Endothelial cell of umbilical vein (primary cell): ENCODE measurements at places on chromosomes 11 and 22. TPM values are rescaled to one million over a fixed set of nuclear protein-coding genes. Genes with fewer than 3 reads are reported as not detected.

GRCh38 chr11:73172992-73173656 is 31.0 kb upstream of the FCHSD2 start:
- no peak for DNase-seq
- no peaks in the 10 kb centered on the region for H3K36me3 ChIP-seq
- no peak overlapping the region for H3K4me3 ChIP-seq
- no peak overlapping the region for H3K27ac ChIP-seq
- peaks cover 27% of the 10 kb centered on the region for H3K4me1 ChIP-seq

GRCh38 chr22:39234472-39234787 is 10.4 kb downstream of the PDGFB start:
- H3K27me3 ChIP-seq, result no peaks in the 10 kb centered on the region
- H3K36me3 ChIP-seq, result peaks cover 59% of the 10 kb centered on the region
- peak overlapping the region; percentile 88 for H3K27ac ChIP-seq
- H3K4me3 ChIP-seq, result no peak overlapping the region
- DNase-seq, result peak; percentile 61

DNA sequence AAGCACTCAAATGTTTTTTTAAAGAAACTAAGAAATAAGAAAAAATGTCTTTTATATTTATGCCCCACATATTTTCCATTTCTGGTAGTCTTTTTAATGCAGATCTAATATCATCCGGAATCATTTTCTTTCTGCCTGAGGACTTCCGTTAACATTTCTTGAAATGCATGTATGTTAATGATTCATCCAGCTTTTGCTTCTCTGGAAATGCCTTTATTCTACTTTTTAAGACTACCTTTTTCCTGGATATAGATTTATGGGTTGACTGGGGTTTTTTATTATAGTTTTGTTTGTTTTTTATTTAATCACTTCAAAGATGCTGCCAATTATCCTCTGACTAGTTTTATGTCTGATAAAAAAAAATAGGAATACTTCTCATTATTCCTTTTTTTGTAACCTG is 57.1 kb upstream of the LDLRAD3 start:
- no peaks in the 10 kb centered on the region for H3K27me3 ChIP-seq
- no peak for DNase-seq
- H3K4me3 ChIP-seq, result no peak overlapping the region
- H3K36me3 ChIP-seq, result no peaks in the 10 kb centered on the region

DNA sequence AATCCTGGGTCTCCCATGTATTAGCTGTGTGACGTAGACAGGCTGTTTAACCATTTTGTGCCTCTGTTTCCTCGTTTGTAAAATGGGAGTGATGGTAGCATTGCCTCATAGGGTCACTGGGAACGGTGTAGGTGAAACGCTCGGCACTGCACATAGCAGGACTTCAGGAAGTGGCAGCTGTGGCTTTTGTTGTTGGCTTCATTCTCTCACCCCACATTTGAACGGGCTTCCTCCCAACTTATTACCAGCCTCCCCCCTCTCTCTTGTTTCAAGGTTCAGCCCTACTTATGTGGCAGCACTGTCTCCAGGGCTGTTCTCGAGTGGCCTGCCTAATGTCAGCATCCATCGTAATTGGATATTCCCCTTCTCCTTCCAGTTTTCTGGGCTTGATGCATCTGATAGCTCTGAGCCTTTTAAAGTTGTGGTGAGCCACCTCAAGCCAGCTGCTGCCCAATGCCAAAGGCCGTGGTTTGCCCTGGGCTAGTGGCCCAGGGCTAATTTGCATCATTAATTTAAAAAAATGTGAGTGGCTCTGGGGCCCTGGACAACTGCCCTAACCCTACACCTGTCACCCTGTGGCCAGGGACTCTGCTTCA is 217.8 kb upstream of the TBCEL start:
- DNase-seq, result no peak
- peaks cover 8% of the 10 kb centered on the region for H3K4me1 ChIP-seq
- no peak overlapping the region for H3K4me3 ChIP-seq
- H3K36me3 ChIP-seq, result no peaks in the 10 kb centered on the region

GRCh38 chr22:38406617-38407016 is 48.4 kb downstream of the KCNJ4 start:
- no peak for DNase-seq
- H3K36me3 ChIP-seq, result no peaks in the 10 kb centered on the region
- no peaks in the 10 kb centered on the region for H3K27me3 ChIP-seq
- H3K4me3 ChIP-seq, result no peak overlapping the region

- H3K4me1 ChIP-seq, result peaks cover 3% of the 10 kb centered on the region
- H3K27ac ChIP-seq, result no peak overlapping the region
- no peaks in the 10 kb centered on the region for H3K36me3 ChIP-seq
- no peaks in the 10 kb centered on the region for H3K27me3 ChIP-seq
- no peak for DNase-seq
- no peak overlapping the region for H3K4me3 ChIP-seq
Observed at GRCh38 chr11:83063073-83063754, 8.5 kb downstream of the RAB30 start.

DNA sequence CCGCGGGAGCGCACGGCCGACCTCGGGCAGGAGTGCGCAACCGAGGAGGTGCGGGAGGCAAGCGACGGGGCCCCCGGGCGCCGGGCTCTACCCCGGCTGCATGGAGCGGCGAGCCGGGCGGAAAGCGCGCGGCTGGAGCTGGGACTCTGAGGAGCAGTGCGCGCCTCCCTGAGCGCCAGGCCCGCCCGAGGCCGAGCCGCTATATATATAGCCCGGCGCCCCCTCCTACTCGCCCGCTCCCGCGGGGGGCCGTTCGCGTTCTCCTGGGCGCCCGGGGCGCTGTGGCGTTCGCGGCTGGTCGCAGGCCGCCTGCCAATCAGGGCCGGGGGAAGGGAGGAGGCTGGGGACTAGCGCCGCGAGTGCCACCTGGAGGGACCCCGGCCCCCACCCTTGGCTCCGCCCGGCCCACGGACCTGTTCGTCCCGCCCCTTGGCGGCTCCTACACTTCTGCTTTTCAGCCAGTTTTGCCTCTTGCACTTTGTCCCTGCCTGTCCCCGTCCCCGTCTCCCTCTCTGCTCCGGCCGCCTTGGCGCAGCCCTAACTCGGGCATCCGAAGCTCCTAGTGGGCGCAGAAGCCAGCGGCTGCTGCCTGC is at the start of gene FGF4:
Gene FGF4, minus strand, starts transcription at position 179 of the 593 bp plus-strand sequence. CDS start 257 bp downstream, outside the sequence.
- H3K4me3 ChIP-seq, result no peak within 1 kb of the TSS
- H3K4me1 ChIP-seq, result no peaks in the 10 kb centered on the region
- no peak within 1 kb of the TSS for H3K27ac ChIP-seq
- DNase-seq, result no peak

DNA sequence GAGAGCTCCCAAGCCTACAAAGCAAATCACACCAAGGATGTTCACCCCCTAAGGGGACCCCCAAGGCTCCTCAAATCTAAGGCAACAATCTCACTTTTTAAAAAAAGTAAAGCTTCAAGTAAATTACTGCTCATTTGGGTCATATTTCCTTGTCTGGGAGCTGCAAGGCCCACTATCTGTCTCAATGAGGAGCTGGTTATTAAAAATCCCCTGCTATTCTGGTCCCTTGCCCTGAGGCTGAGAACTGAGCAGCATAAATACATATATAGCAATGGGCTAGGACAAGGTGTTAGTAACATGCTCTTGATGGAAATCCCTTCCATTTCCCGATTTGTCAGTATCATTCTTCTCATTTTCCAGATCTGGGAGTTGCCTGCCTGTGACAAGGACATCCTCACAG is 119.2 kb downstream of the ETS1 start:
- peaks cover 24% of the 10 kb centered on the region for H3K36me3 ChIP-seq
- peaks cover 10% of the 10 kb centered on the region for H3K4me1 ChIP-seq
- no peaks in the 10 kb centered on the region for H3K27me3 ChIP-seq
- peak overlapping the region; percentile 3 for H3K27ac ChIP-seq
- no peak overlapping the region for H3K4me3 ChIP-seq

DNA sequence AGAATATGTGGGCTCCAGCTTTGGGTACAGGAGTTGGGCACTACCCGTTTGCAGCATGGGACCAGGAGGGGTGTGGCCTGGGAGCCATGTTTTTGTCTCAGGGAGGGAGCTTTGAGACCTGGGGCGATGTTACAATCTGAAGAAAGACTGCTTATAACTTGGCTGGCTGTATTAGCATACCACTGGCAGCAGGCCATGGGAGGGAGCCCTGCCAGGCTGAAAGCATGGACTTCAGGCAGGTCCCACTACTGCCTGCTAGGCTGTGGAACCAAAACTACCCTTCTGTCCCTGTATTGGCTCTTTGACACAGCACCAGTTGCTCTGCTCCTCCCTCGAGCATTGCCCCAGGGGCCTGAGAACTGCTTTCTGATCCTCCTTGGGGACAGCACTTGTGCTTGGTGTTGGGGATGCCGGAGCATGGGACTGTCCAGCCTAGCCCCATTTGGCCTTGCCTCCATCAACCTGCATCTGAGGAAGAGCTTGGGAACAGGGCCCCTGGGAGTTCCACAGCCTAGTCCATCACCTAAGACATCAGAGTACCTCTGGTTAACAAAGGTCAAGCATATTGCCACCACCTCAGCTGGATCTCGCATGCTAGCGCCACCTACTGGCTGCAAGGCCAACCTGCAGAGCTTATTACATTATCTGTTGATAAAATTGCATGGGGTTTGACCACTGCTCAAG is 217.4 kb downstream of the SBF2 start:
- no peak overlapping the region for H3K27ac ChIP-seq
- H3K4me1 ChIP-seq, result no peaks in the 10 kb centered on the region
- H3K27me3 ChIP-seq, result no peaks in the 10 kb centered on the region
- no peaks in the 10 kb centered on the region for H3K36me3 ChIP-seq

GRCh38 chr22:19898831-19899567 is 42.6 kb upstream of the COMT start:
- H3K36me3 ChIP-seq, result no peaks in the 10 kb centered on the region
- no peak for DNase-seq
- H3K4me3 ChIP-seq, result no peak overlapping the region
- H3K4me1 ChIP-seq, result peaks cover 3% of the 10 kb centered on the region
- H3K27me3 ChIP-seq, result no peaks in the 10 kb centered on the region

DNA sequence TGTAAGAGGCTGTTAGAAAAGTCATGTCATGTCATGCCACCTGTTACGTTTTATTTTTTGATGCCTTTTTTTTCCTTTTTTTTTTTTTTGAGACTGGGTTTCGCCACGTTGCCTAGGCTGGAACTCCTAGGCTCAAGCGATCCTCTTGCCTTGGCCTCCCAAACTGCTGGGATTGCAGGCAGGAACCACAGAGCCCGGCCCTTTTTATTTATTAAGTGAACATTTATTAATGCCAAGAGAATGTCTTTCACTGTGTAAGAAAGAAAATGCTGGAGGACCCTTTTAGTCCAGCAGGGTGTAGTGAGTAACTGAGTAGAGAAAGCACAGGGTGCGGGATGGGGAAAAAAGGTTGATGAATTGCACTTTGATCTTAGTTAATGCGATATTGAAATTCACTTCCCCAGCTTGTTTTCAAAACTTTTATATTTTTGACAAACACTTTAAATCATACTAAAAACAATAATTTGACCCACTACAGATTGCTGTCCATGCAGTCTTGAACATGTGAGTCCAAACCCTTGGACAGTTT is 2.3 kb upstream of the XBP1 start:
- H3K27ac ChIP-seq, result no peak overlapping the region
- no peak for DNase-seq
- no peaks in the 10 kb centered on the region for H3K36me3 ChIP-seq
- H3K4me1 ChIP-seq, result peaks cover 26% of the 10 kb centered on the region

DNA sequence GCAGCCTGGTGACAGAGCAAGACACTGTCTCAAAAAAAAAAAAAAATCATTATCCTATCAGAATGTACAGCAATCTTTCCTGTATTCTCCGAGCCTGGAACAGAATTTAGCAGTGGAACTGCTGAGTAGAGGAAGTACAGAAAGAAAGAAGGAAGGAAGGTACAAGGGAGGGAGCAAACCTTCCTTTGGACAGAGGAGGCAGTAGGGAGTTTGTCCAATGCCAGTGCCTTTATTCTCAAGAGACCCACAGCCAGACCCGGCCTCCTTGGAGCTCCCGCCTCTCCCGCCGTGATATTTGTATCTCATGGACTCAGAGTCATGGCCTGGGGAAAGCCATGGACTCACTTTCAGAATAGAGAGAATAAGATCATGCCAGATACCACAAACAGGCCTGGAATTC is 37.7 kb upstream of the LRRC55 start:
- DNase-seq, result no peak
- no peaks in the 10 kb centered on the region for H3K36me3 ChIP-seq
- H3K27ac ChIP-seq, result no peak overlapping the region
- no peaks in the 10 kb centered on the region for H3K27me3 ChIP-seq

DNA sequence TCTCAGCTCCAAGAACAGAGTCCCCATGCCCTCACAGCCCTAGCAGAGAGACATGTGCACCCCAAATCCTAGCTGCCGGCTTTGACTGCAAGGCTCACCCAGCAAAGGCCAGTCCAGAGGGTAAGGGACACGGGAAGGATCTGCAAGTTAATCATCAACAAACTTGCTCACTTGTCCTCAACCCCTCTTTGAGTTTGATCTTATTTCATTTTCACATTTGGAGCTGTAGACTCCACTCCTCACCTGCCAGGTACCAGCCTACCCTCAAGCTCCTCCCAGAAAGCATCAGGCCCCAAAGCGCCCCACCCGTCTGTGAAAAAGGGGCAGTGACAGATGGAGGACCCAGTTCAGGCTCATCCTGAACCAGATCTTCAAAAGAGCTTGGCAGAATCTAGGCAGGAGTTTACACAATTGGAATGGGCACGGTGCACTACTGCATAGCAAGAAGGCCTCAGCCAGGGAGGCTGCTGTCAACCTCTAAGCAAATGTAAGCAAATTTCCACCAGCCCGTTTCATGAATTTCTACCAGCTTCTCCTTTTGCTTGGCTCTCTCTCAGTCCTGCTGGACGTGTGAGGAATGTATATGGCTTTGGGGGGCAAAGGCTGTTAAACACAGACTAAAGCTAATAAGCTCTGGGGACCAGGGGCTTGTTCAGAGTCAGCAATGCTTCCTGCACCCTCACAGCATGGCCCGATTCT is 5.5 kb downstream of the EHD1 start:
- no peaks in the 10 kb centered on the region for H3K27me3 ChIP-seq
- no peak overlapping the region for H3K4me3 ChIP-seq

GRCh38 chr11:72004515-72005346 is 6.0 kb downstream of the IL18BP start:
- H3K4me1 ChIP-seq, result peaks cover 7% of the 10 kb centered on the region
- H3K4me3 ChIP-seq, result no peak overlapping the region
- no peak overlapping the region for H3K27ac ChIP-seq
- H3K36me3 ChIP-seq, result peaks cover 20% of the 10 kb centered on the region
- H3K27me3 ChIP-seq, result no peaks in the 10 kb centered on the region

- no peak for DNase-seq
- H3K4me3 ChIP-seq, result no peak overlapping the region
- H3K27me3 ChIP-seq, result no peaks in the 10 kb centered on the region
- H3K27ac ChIP-seq, result no peak overlapping the region
Observed at GRCh38 chr22:28589102-28589750, 90.4 kb downstream of the TTC28 start.

DNA sequence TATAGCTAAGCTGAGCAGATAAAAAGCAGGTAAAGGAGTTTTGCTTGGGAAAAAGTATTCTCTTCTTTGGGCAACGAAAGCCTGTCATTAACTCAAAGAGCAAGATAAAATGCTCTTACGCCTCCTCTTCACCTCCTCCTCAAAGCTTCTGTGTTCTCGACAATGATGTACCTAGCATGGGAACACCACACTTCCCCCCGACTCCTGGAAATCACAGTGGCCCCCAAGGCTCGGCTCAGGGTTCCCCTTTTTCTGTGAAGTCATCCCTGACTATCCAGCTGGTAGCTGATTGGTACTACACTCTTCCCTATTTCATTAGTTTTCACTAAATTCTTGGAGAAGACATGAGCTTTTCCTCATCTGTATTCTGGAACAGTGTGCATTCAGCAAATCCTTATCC is 336.1 kb downstream of the LARGE1 start:
- no peak overlapping the region for H3K4me3 ChIP-seq
- H3K27ac ChIP-seq, result no peak overlapping the region
- H3K27me3 ChIP-seq, result no peaks in the 10 kb centered on the region
- H3K36me3 ChIP-seq, result no peaks in the 10 kb centered on the region
- no peak for DNase-seq
- H3K4me1 ChIP-seq, result no peaks in the 10 kb centered on the region

The TRIM49 gene
- not detected in 2 replicates for total RNA-seq

The RNF26 gene
- 37.9 and 40.1 TPM in 2 replicates for total RNA-seq

The DBX1 gene
- total RNA-seq, result not detected in 2 replicates
